ENCODE measurements at places on chromosomes 16 and 17.

- no peak for DNase-seq
These were observed 8.1 kb downstream of the NFE2L1 start for GRCh38 chr17:48056246-48056745.

DNA sequence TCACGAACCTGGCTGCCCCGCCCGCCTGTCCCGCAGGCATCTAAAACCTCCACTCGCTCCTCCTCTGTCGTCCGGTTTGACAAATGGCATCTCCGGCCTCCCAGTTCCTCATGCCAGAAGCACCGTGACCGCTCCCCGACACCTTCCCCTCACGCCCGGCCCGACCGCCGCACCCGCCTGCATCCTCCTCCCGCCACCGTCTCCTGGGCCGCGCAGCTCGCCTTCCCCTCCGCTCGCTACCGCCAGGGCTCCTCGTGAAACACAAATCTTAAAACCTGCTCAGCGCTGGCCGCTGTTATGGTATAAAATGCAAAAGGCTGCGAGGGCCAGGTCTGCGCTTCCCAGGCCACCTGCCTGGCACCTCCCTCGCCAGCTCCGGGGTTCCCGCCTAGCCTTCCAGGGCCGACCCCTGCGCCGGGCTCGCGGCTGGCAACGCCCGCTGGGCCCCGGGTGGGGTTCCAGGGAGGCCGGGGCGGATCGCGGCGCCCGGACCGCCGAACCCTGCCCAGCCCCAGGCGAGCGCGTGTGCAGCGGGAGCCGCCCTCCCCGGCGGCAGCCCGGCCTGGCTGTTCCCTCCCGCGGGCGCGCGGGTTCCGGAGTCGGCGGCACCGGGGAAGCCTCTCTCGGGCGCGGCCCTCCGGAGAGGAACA lies 488 bp downstream of the SPSB3 start:
- DNase-seq = peak; percentile 52

- DNase-seq = no peak
These were observed 9.8 kb upstream of the TNRC6C start for GRCh38 chr17:77948690-77949114.

- DNase-seq = no peak
These were observed 74.1 kb downstream of the KLHDC4 start for GRCh38 chr16:87691686-87692079.

DNA sequence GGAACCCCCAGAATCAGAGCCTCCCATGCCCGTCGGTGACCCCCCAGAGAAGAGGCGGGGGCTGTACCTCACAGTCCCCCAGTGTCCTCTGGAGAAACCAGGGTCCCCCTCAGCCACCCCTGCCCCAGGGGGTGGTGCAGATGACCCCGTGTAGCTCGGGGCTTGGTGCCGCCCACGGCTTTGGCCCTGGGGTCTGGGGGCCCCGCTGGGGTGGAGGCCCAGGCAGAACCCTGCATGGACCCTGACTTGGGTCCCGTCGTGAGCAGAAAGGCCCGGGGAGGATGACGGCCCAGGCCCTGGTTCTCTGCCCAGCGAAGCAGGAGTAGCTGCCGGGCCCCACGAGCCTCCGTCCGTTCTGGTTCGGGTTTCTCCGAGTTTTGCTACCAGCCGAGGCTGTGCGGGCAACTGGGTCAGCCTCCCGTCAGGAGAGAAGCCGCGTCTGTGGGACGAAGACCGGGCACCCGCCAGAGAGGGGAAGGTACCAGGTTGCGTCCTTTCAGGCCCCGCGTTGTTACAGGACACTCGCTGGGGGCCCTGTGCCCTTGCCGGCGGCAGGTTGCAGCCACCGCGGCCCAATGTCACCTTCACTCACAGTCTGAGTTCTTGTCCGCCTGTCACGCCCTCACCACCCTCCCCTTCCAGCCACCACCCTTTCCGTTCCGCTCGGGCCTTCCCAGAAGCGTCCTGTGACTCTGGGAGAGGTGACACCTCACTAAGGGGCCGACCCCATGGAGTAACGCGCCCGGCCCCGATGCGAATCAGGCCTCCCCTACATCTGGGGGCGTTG lies 4.0 kb downstream of the TPSG1 start:
- DNase-seq = no peak

DNA sequence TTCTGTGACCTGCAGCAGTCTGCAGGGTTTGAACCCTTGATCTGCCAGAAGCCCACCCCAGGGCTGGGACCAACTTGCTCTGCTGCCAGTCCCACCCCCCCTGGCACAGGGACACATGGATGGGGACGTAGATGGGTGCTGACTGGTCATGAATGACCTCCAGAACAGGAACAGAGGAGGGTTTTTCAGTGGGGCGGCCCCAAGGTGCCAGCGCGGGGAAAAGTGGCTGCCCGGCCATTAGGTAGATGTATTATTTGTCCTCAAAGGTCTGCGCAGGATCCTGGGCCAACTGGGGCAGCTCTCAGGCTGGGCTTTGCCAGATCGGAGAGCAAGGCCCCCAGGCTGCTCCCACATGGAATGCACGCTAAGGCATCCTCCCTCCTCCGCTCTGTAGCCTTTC lies 265.2 kb upstream of the TNRC6C start:
- DNase-seq = no peak

GRCh38 chr16:57475711-57476339 lies 10.5 kb downstream of the DOK4 start:
- DNase-seq = peak; percentile 68

- DNase-seq = no peak
These were observed 8.0 kb downstream of the THRA start for GRCh38 chr17:40070709-40071312.

DNA sequence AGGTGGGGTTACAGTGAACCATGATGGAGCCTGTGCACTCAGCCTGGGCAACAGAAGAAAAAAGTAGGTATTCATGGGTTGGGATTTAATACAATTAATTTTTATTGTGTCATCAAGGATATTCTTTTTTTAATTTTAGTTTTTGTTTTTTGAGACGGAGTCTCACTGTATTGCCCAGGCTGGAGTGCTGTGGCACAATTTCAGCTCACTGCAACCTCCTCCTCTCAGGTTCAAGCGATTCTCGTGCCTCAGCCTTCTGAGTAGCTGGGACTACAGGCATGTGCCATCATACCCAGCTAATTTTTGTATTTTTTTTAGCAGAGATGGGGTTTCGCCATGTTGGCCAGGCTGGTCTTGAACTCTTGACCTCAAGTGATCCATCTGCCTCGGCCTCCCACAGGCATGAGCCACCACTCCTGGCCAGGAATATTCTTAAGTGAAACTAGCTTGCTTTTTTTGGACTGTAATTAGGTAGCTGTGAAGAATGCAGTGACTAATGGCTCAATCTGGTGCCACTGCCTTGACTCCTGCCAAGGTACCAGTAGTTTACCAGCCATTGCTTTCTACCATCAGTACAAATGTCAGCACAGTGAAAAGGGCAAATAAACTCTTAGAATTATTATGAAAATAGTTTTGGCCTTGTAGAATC lies 4.8 kb downstream of the PPM1D start:
- no peak for DNase-seq

- no peak for DNase-seq
These were observed 20.7 kb downstream of the ACSF3 start for GRCh38 chr16:89114159-89114981.

- DNase-seq = no peak
These were observed 140.2 kb downstream of the PITPNC1 start for GRCh38 chr17:67517325-67517724.

DNA sequence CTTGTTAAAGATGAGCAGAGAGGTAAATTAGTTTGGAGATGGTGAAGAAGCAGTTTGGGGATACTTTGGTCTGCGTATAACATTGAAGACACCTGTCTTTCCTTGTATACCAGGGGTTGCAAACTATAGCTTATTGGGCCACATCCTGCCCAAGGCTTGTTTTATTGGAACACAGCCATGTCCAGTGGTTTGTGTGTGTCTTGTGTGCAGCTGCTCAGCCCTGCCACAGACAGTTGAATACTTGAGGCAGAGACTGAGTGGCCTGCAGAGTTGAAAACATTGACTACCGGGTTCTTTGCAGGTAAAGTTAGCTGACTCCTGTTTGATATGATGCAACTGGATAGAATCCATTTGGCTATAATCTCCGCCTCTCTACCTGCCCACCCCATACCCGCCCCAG lies 224.4 kb downstream of the PRKCA start:
- no peak for DNase-seq

DNA sequence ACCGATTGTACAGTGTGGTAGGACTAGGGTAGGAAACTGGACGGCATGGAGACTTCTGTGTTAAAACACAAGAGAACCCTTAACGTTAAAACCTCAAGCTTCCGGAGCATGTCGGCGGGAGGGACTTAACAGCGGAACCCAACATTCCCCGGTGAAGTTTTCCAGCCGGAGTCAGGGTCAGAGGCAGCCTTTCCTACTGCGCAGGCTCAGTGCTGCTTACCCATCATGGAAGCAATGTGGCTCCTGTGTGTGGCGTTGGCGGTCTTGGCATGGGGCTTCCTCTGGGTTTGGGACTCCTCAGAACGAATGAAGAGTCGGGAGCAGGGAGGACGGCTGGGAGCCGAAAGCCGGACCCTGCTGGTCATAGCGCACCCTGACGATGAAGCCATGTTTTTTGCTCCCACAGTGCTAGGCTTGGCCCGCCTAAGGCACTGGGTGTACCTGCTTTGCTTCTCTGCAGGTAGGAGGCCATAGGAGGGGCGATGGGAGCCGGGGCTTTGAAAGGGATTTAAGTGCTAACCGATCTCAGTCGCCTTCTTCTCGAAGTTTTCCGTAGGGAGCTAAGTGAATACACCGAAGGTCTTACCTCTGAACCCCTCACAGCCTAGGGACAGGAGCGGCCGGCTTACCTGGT lies at the start of gene PIGL:
Gene PIGL (plus strand): TSS at position 209 of the 634 bp plus-strand sequence. CDS start 17 bp downstream, at position 226.
- DNase-seq = peak; percentile 72

DNA sequence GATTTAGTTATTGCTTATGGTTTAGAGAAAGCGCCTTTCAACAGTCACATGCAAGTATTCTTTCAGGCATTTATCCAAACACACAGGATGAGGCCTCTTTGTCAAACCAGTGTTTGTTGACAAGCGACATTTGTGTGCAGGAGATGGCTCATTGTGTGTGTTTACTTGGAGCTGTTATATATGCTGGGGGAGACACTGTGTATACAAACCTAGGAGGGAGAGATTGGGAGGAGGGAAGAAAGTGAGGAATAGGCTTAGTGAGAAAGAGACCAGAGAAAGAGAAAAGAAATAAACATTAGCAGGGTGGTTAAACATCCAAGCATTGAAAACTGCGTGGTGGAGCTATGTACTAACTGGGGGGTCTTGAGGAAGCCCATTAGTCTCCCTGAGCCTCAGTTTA lies 437.6 kb downstream of the MAF start:
- DNase-seq = no peak

DNA sequence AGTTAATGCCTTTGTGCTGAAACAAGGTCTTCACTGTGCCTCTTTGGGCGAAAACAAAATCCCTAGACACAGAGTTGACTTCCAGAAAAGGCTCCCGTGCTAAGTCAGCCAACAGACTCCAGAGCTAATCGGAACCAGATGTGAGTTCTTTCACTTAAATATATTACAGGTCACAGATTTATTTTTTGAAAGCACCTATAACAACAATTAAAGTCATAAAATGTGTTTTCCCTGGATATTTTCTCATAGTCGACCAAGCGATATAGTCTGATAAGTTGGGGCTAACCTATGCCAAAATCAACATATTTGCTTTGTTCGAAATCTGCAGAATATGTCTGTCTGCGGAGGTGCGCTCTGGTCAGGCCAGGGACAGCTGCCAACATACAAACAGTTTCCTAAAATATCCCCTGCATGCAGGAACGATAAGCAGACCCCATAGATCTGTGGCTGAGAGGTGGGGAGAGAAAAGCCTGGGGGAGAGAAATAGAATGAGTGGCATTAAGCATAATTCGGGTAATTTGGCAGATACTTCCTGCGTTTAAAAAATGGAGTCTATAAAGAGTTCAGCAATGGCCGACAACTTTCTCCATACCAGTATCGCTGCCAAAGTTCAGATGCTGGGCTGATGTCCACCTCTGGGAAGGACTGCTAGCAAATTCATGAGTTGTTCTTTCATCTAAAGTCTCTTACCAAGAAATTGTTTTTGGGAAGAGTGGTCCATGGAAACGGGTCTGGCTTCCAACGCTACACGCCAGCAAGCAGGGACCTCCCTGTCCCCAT lies 50.8 kb upstream of the MYH10 start:
- DNase-seq = no peak

DNA sequence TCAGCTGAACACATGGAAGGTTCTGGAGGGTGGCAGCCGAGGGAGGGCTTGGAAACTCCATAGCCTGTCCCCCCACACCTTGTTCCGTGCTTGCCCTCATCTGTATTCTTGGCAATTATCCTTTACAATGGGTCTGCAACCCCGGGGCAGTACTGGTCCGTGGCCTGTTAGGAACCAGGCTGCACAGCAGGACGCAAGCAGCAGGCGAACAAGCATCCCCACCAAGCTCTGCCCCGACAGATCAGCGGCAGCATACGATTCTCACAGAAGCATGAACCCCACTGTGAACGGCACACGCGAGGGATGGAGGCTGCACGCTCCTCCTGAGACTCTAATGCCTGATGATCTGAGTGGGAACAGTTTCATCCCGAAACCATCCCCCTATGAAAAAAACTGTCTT lies 6.2 kb downstream of the WDR45B start:
- DNase-seq = no peak

GRCh38 chr16:88747588-88748301 lies 37.3 kb downstream of the PIEZO1 start:
- DNase-seq = no peak

- DNase-seq = no peak
These were observed 23.3 kb upstream of the TAC4 start for GRCh38 chr17:49871211-49871610.

GRCh38 chr17:5769593-5770354 lies 185.5 kb upstream of the NLRP1 start:
- no peak for DNase-seq

DNA sequence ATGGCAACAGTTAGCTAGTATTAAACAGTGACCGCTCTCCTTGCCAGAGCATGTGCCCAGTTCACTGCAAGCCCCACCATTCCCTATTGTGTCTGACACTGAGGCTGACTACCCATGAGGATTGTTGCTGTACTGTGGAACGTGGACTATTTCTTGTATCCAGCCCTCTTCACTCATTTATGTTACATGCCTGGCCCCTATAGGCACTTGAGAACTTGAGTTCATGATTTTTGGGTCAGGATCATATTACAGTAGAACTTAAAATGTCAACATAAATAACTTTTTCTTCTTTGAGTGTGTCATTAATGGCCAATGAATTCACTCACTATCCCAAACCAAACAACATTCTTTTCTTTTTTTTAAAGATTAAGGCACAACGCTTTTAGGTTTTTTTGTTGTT lies 55.7 kb downstream of the LYRM1 start:
- DNase-seq = no peak

- DNase-seq = no peak
These were observed 11.3 kb upstream of the PRR29 start for GRCh38 chr17:63986821-63987220.

DNA sequence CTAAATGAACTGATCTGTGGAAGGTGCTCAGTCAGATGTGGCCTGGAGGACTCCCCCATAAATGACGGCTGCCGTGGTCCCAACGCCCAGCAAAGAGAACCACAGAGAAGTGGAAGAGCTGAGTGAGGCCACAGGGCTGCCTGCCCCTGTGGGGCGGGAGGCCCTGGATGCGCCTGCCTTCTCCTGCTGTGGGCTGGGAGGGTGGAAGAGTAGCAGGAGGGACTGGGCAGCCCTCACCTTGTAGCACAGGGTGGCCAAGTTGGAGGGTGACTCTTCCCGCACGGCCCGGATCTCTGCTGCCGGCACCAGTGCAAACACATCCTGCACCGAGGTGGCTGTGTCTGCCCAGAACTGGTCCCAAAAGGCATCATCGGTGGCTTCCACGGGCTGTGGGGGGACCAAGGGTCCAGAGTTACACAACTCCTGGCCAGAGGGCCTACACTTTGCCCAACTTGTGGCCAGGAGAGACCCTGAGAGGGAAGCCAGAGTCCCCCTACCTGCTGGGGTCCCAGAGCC lies 8.3 kb downstream of the HID1 start:
- DNase-seq = no peak

- DNase-seq = no peak
These were observed 18.5 kb downstream of the ANKRD40 start for GRCh38 chr17:50689251-50689650.
